ENCODE measurements at places on chromosomes 2 and 18. TPM values are rescaled to one million over a fixed set of nuclear protein-coding genes. Genes with fewer than 3 reads are reported as not detected.
A peak's percentile ranks its signal among the peaks of the same experiment; 100 is the strongest.

GRCh38 chr2:16268301-16269000 lies 328.1 kb downstream of the MYCN start:
- H3K36me3 ChIP-seq = no peaks in the 10 kb centered on the region
- no peaks in the 10 kb centered on the region for H3K27me3 ChIP-seq
- no peak overlapping the region for H3K4me3 ChIP-seq
- no peaks in the 10 kb centered on the region for H3K4me1 ChIP-seq
- no peak for DNase-seq

- no peaks in the 10 kb centered on the region for H3K27me3 ChIP-seq
- DNase-seq = no peak
- no peaks in the 10 kb centered on the region for H3K36me3 ChIP-seq
- H3K27ac ChIP-seq = peak overlapping the region; percentile 100
- peak overlapping the region; percentile 82 for H3K4me3 ChIP-seq
Observed at GRCh38 chr2:177265824-177266817, 1.6 kb upstream of the NFE2L2 start.

DNA sequence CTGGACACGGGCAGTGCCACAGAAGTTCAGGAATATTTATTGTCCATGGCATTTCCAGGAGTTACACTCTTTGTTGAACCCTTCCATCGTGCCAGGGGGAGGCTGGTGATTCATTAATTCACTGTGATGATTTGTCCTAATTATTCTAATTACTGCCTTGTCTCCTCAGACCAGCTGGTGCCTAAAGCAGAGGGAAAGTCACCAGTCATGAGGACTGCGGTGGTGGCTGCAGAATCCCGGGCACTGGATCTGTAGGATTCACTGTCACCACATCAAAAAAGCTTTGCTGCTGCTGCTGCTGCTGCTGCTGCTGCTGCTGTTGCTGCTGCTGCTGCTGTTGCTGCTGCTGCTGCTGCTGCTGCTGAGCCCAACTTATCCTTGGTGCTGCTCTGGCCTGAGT lies 908.2 kb downstream of the TSN start:
- DNase-seq = no peak
- no peaks in the 10 kb centered on the region for H3K36me3 ChIP-seq
- H3K27ac ChIP-seq = no peak overlapping the region
- no peaks in the 10 kb centered on the region for H3K27me3 ChIP-seq

- DNase-seq = no peak
- no peaks in the 10 kb centered on the region for H3K36me3 ChIP-seq
- H3K4me3 ChIP-seq = no peak overlapping the region
- H3K4me1 ChIP-seq = no peaks in the 10 kb centered on the region
Observed at GRCh38 chr2:173148520-173148919, 72.9 kb downstream of the MAP3K20 start.

GRCh38 chr18:36889321-36889720 lies 60.4 kb downstream of the KIAA1328 start:
- no peak overlapping the region for H3K27ac ChIP-seq
- no peaks in the 10 kb centered on the region for H3K36me3 ChIP-seq
- no peak overlapping the region for H3K4me3 ChIP-seq
- no peak for DNase-seq
- H3K4me1 ChIP-seq = no peaks in the 10 kb centered on the region
- H3K27me3 ChIP-seq = no peaks in the 10 kb centered on the region

GRCh38 chr18:74582642-74583041 lies 15.0 kb upstream of the ZNF407 start:
- no peaks in the 10 kb centered on the region for H3K36me3 ChIP-seq
- H3K4me1 ChIP-seq = no peaks in the 10 kb centered on the region
- H3K27me3 ChIP-seq = no peaks in the 10 kb centered on the region
- H3K4me3 ChIP-seq = no peak overlapping the region
- no peak for DNase-seq
- no peak overlapping the region for H3K27ac ChIP-seq

- no peak overlapping the region for H3K4me3 ChIP-seq
- H3K27me3 ChIP-seq = no peaks in the 10 kb centered on the region
- peak overlapping the region; percentile 12 for H3K27ac ChIP-seq
- peak; percentile 55 for DNase-seq
- H3K36me3 ChIP-seq = no peaks in the 10 kb centered on the region
Observed at GRCh38 chr18:76565238-76566173, 70.5 kb upstream of the ZNF516 start.

DNA sequence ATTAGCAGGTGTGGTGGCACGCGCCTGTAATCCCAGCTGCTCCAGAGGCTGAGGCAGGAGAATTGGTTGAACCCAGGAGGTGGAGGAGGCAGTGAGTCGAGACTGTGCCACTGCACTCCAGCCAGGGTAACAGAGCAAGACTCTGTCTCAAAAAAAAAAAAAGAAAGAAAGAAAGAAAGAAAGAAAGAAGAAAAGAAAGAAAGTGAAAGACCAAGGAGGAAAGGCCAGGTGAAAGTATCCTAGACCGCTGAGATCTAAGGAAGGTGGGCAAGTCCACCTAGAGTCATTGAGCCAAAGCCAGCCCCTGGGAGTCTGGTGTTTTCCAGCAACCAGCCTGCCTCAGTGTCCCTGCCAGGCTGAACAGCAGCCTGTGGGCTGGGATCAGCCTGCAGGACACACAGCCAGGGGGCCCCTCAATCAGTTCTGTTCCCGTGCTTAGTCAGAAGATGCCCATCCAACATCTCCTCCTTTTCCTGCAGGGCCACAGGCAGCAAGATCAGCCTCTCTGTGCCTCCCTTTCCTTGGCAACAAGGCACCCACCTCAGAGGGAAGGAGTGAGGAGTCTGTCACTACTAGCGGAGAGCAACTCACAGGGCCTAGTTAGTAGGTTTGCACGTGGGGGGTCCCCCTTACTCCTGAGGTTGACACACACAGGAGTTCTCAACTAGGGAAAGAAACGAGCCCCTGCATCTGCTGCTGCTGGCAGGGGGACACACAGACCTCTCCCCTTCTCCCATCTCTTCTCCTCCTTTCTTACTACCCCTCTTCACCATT lies 64.1 kb downstream of the SMAD7 start:
- no peak overlapping the region for H3K4me3 ChIP-seq
- no peak overlapping the region for H3K27ac ChIP-seq
- H3K27me3 ChIP-seq = no peaks in the 10 kb centered on the region
- no peaks in the 10 kb centered on the region for H3K36me3 ChIP-seq
- H3K4me1 ChIP-seq = no peaks in the 10 kb centered on the region

- H3K27ac ChIP-seq = no peak overlapping the region
- H3K36me3 ChIP-seq = no peaks in the 10 kb centered on the region
- H3K27me3 ChIP-seq = no peaks in the 10 kb centered on the region
- no peaks in the 10 kb centered on the region for H3K4me1 ChIP-seq
- no peak overlapping the region for H3K4me3 ChIP-seq
Observed at GRCh38 chr2:223519471-223519870, 82.7 kb downstream of the SCG2 start.

- no peak for DNase-seq
- H3K4me1 ChIP-seq = peaks cover 26% of the 10 kb centered on the region
- H3K36me3 ChIP-seq = no peaks in the 10 kb centered on the region
- H3K27ac ChIP-seq = peak overlapping the region; percentile 80
- peak overlapping the region; percentile 99 for H3K4me3 ChIP-seq
Observed at GRCh38 chr2:118014492-118014824, 588 bp upstream of the CCDC93 start.

Gene SNORC
- 4.7 TPM for total RNA-seq

Gene GDF7
- 3.1 TPM for total RNA-seq

Gene PLGLB1
- 124 TPM for total RNA-seq

Gene RBMS1
- total RNA-seq = 18.2 TPM

Gene CAPN13
- 1.1 TPM for total RNA-seq

Gene GBX2
- not detected for total RNA-seq

Measured in right lobe of liver (tissue), 6 donors.